ENCODE measurements at places on chromosomes 16 and 17.

DNA sequence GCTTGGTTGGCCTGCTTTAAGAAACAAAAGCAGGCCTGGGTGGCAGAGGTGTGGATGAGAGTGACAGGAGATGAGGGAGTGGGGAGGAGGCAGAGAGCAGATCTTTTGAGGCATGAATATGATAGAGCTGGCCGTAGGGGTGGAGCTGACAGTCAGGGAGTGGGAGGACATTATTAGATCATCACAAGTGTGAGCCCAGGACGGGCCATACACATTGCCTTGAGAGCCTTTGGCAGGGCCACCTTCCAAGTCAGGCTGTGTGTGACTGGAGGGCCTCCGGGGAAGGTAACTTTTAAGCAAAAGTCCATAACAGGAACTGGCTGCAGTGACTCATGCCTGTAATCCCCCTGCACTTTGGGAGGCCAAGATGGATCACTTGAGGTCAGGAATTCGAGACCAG is 26.3 kb downstream of the GINS3 start:
- no peak for DNase-seq

DNA sequence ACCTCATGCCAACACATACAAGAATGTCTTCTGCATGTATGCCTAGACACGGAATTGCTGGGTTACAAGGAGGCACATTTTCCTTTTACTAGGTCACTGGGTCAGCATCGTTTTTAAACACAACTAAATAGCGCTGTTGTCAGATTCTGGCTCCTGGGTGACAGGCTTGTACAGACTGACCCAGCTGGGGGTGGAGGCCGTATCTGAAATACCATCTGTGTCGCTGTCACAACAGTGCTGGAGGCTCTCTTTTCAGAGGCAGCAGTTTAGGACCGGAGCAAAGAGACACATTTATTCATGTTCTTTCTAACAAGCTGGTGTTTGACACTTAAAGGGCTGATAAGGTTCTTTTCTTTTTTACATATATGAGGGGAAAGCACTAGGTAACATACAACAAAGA is 403.0 kb upstream of the ASIC2 start:
- no peak for DNase-seq

DNA sequence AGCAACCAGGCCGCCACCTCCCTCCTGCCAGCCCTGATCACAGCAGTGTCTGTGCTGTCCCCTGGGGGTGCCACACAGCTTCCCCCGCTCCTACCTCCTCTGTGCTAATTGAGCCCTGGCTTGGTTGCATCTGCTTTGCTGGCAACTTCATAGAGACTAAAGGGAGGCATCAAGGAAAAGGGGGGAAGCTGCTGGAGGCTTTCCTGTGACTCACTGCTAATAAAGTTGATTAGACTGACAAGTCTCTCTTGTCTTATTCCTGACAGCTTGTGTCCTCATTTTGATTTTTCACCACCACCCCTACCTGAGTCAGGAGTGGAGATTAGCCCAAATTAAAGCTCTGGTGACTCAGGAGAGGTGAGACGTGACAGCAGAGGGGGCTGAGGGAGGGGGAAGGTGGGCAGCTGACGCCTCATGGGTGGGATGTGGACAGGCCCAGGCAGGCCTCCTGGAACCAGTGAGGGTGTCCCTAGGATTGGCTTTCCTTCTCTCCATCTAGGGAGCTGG is 310.0 kb downstream of the CBLN1 start:
- DNase-seq: no peak

DNA sequence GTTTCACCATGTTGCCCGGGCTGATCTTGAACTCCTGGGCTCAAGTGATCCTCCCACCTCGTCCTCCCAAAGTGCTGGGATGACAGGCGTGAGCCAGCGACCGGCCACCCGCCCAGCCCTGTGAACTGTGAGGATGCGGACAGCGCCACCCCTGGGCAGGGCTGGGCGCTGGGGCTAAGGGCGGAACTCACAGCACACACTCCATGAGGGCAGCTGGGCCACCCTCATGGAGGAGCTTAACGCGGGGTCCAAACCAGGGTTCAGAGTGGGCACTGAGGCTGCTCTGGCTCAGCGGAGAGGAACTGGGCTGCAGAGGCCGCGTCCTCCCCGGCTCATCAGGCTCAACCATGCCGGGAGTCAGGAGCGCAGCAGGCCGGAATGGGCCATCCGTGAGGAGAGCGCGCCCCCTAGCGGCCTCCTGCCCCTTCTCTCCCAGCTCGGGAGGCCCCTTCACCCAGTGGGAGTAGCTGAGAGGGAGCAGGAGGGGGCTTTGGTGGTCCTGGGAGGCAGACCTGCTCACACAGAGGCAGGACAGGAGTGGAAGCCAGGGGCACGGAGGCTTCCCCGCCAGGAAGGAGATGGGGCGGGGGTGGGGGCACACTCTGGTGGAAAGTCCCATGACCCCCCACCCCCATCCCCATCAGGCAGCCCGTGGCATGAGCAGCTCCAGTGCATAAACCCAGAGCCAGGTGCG is 13.8 kb downstream of the CORO7 start:
- DNase-seq: peak; percentile 93

DNA sequence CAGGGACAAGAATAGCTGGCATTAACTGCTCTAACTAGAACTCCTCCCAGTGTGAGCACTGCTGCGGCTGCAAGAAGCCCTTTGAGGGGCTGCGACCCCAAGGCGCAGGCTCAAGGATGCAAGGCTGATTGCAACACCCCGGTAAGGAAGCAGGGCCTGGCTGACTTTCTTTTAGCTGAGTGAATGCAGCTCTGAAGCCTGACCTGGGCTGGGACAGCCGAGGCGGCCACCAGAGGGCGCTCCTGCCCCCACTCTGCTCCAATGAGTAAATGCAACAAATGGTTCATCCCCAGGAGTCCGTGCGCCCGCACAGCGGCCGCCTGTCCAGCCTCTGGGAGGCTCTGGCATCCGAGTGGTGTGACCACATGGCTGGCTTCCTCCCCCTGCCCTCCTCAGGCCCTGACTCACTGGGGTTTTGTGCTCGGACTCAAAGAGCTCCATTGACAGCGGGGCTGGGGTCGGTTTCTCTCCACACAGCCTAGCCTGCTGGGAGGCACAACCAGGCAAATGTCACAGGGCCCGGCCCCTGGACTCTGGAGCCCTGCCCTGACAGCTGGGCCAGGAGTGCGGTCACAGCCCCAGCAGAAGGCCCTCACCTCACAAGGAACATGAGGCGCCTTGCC is at the start of gene SMIM5:
TSS of gene SMIM5 (plus strand) at position 572 of the 623 bp plus-strand sequence. CDS start 6,768 bp downstream, outside the sequence.
- DNase-seq: peak; percentile 94

- DNase-seq: no peak
Measured at GRCh38 chr17:50146927-50147665, 3.4 kb downstream of the PPP1R9B start.

GRCh38 chr16:69448470-69449193 is 24.2 kb downstream of the CYB5B start:
- no peak for DNase-seq

- DNase-seq: no peak
Measured at GRCh38 chr16:89116341-89117226, 22.9 kb downstream of the ACSF3 start.

DNA sequence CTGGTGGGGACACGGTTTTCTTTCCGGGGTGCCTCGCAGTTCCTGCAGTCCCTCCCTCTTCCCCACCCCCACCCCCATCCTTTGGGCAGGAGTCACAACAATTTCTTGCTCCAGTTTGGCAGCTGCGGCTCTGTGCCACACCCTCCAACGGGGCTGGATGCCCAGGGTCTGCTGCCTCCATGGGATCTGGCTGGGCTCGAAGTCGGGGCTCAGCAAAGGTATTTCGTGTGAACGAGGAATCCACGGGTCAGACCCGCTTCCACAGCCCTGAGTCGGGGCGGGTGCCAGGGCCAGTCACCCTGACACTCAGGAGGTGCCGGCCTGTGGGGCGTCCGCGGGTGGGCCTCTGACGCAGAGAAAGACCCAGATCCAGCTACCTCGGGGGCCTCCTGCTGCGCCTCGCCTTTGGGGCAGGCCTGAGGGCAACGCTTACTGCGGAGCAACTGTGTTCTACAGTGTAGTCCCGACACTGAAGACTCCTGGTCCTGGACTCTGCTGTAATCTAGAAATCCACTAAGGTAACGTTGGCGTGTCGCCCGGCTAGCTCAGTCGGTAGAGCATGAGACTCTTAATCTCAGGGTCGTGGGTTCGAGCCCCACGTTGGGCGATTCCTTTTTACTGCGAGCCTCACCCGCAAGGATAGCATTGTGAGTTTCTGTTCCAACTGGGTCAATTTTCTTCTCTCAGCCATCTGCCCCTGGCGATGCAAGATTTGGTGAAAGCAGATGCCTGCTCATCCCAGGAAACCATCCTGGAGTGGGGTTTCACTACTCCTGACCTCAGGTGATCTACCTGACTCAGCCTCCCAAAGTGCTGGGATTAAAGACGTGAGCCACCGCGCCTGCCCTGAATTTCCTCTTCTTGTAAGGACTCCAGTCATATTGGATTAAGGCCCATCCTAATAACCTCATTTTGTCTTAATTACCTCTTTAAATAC is 12.6 kb upstream of the OR1F1 start:
- DNase-seq: no peak

DNA sequence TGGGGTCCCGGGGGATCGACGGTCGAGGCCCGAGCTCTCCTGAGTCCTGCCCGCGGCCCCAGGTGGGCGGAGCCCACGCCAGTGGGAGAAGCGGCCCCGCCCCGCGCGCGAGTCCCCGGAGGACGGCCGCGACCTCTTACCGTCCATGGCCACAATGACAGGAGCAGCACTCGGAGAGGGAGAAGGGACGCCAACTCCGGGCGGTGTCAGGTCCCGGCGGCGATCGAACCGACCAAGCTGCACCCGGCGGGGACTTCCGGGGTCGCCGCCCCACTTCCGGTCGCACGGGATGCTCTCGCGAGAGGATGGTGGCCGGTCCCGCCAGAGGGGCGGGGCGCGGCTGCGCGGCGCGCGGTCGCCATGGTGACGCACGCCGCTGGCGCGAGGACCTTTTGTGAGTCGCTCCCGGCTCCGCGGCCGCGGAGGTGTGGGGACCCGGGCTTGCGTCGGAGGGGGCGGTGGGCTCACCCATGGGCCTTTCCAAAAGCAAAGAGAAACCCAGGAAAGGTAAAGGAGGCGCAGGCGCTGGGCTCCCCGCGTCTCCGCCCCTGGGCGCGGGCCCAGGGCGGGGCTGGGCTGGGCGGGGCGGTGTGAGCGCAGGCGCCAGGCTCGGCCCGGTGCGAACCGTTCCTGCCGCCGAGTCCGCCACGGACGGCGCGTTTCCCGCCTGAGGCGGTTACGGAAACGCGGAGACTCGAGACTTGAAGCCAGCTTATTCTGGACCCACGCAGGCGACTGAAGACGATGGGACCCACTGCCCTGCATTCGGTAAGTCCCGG is at the start of the genes CHMP1A and SPATA33:
TSS of gene CHMP1A (minus strand) at position 267 of the 779 bp plus-strand sequence. CDS start at position 147, 120 bp downstream.
TSS of gene SPATA33 (plus strand) at position 395 of the 779 bp plus-strand sequence. CDS start at position 471, 76 bp downstream.
- DNase-seq: peak; percentile 91

DNA sequence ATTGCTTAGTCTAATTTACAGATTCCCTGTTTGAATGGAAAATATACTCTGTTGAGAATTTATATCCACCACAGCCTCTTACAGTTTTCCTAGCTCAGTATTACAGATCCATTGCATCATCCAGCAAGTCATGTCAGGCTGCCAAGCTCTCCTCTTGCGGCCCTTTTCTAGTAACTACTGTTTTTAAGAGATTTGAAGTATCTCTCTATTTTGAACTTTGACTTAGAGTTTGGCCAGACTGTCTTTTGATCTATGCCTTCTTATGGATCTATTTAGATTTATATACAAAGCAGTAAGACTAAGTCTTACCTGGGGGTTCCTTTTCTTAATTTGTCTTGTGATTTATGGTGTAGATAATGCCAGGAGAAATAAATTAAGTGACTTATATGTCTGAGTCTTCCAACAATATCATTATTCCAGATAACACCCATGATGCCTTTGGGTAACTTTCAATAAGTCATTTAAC is 53.1 kb upstream of the ABCC11 start:
- DNase-seq: no peak

DNA sequence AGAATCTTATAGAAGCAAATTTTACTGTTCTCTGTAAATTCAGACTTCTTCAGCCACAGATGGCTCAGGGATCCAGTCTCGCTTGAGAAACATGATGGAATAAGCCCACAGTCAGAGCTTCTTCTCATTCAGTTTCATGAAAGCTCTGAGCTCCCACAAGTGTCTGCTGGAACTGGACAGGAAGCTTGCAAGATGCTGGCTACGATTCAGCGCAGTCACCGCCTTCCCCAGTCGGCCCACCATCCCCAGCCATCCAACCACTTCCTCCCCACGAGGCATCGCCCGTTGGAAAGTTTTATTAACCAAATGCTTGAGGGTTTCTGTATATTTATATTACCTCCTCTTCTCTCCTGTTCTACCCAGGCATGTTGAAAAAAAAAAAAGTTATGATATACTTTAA is 171.7 kb downstream of the ZFHX3 start:
- no peak for DNase-seq

GRCh38 chr17:65918500-65918899 is 273.4 kb downstream of the CEP112 start:
- no peak for DNase-seq

DNA sequence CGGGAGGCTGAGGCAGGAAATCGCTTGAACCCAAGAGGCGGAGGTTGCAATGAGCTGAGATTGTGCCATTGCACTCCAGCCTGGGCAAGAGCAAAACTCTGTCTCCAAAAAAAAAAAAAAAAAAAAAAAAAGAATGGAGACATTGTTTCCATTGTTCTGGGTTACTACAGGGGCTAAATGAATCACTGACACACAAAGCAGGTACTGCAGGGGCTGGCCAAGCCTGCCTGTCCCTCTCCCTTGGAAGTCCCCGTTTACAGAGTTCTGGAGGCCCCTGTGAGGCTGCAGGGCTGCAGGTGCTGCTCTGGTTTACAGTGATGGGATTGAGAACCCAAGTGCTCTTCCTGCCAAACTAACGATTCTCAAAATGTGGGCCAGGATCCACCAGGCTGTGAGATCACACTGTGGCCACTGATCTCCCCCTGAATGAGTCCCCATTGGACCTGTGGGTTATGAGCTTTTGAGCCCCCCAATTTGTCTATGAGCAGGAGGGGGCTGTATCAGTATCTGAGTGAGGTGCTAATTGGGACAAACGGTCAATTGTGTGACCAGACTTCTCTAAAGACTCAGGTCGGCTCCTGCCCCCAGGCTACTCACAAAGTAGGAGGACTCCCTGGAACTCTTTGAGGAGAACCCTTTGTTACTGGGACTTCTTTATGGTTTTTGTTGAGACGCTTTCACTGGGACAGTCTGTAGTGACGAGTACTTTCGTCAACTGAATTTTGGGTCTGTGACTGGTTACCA is 39.0 kb downstream of the DNAH17 start:
- no peak for DNase-seq

DNA sequence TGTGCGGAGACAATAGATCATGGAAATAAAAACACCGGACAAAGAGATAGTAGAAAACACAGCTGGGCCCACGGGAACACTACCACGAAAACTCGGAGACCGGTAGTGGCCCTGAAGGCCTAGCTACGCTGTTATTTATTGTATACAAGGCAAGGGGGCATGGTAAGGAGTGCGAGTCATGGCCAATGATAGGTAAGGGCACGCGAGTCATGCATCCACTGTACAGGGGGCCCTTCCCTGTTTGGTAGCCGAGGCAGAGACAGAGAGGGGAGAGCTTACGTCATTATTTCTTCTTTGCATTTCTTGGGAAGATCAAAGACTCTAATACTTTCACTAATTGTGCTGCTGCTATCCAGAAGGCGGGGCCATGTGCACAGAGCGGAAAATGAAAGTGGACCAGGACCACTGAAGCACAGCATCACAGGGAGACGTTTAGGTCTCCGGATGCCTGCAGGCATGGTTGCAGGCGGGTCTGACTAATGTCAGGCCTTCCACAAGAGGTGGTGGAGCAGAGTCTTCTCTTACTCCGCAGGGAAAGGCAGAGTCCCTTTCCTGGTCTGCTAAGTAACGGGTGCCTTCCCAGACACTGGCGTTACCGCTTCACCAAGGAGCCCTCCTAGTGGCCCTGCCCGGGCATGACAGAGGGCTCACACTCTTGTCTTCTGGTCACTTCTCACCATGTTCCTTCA is 74.4 kb upstream of the ARL4D start:
- DNase-seq: peak; percentile 33

Measured in endothelial cell (in vitro differentiated cells).